ENCODE measurements at places on chromosomes 5 and 9.

DNA sequence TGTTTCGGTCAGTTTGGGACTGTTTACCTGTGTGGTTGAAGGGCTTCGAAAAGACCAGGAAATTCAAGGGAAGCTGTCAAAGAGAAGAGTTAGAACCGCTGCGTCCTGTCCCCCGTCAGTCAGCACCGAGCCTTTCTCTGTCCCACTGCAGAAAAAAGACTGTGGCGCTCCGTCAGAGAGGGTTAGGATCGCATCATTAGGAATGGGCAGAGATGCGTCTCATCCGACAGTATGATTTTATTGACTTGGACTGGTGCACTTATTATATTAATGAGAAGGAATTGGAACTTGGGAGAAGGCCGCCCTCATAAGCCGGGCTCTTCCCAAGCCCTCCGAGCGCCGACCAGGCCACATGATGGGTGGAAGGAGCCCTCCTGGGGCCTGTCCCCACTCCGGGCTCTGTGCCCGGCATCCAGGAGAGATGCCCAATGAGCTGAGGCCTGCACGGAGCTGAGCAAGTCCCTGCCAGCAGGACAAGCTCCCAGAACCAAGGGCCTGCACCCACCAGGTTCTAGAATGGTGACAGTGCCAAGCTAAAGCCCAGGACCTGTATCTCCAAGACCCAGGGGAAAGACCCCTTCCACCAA is 71.5 kb downstream of the NEK6 start:
- DNase-seq, result no peak

GRCh38 chr9:93682155-93682968 is 106.0 kb downstream of the PHF2 start:
- no peak for DNase-seq

- DNase-seq, result no peak
Observed at GRCh38 chr5:156531199-156531598, 204.2 kb downstream of the SGCD start.

DNA sequence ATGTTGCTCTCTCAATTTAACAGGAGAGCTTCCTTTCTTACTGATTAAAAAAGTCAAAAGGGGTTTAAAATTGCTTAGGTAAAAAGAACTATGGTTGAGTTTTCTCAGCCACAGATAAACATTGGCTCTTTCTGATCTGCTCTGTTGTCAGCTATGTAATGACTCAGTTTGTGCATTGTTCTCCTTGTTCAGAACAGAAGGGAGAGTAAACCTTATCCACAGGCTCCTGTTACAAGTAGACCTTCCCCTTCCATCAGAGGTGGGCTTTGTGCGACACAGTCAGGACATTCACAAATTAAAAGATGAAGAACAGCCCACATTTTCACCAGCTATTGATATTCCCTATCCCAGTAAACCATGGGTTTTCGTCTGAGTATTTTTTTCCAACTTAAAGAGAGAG is 236.3 kb upstream of the SEMA6A start:
- DNase-seq, result no peak

GRCh38 chr9:20478786-20479185 is 143.5 kb downstream of the MLLT3 start:
- no peak for DNase-seq

- no peak for DNase-seq
Observed at GRCh38 chr5:160233215-160233614, 3.9 kb downstream of the FABP6 start.

DNA sequence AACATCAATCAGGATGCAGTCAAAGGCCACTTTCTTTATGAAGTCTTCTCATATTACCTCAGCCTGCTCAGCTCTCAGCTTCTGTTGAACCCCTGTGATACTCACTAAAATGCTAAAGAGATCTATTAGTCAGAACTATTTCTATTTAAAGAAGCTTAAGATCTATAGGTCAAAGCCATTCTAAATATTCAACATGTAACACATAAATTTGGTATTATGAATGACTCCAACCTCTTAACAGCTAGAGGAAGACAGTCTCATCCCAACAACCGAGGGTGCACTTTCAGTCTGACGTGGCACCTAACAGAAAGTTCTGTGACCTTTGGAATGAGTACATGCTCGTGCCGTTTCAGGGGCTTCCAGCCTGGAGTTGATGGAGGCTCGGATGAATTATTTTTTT is 301.5 kb upstream of the VLDLR start:
- no peak for DNase-seq

- DNase-seq, result no peak
Observed at GRCh38 chr5:180670157-180670556, 20.8 kb upstream of the FLT4 start.

DNA sequence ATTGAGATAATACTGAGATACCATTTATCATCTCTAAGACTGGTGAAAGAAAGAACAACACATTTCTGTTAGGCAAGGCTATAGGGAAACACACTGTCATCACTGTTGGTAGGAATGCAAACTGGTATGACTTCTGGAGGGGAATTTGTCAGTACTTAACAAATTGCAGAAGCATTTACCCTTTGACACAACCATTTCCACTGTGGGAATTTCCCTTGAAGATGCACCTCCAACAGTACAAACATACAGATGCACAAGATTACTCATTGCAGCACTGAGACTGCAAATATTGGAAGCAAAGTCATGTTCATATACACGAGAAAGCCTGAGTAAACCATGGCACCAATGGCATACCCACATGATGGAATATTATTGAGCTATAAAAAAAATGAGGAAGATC is 17.6 kb downstream of the GM2A start:
- DNase-seq, result no peak

All from hematopoietic multipotent progenitor cell treated with erythropoietin and hydrocortisone succinate and interleukin-3 and kit ligand, for 17 days (in vitro differentiated cells).